ENCODE measurements at places on chromosomes 4 and X.

GRCh38 chr4:132572210-132572609 lies 576.9 kb upstream of the PCDH10 start:
- no peak for DNase-seq

DNA sequence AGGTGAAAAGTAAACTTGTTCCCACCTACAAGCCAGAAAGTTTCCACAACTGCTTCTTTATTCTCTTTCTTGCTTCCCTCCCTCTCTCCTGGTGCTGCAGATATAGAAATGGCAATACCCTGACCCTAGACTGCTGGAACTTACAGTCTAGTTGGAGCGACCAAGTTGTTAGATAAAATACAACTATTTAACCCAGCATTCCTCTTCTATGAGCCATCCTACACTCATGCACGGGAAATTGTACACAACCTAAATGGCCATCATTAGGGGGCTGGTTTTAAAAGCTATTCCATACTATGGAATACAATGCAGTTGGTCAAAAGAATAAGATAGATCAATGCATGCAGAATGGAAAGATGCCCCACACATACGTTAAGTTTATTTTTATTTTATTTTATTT lies 41.1 kb downstream of the PJA1 start:
- DNase-seq, result no peak

DNA sequence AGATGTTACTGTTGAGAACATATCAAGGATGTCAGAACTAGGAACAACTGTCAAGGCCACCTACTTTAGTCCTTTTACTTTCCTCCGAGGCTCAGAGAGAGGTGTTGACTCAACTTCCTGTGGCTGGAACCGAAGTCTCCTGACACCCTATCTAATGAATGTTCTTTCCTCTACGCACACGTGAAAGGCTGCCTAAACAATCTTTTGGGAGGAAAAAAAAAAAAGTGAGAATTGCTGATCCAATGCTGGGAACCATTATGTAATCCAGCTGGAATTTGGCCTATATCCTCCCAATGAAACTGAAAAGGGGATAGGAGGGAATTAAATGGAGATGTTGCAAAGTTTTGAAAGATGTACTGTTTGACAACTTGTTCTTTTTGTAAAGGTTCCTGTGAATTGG lies 8.3 kb upstream of the MAP7D3 start:
- no peak for DNase-seq

- no peak for DNase-seq
Measured at GRCh38 chr4:95122001-95122400, 364.2 kb downstream of the BMPR1B start.

DNA sequence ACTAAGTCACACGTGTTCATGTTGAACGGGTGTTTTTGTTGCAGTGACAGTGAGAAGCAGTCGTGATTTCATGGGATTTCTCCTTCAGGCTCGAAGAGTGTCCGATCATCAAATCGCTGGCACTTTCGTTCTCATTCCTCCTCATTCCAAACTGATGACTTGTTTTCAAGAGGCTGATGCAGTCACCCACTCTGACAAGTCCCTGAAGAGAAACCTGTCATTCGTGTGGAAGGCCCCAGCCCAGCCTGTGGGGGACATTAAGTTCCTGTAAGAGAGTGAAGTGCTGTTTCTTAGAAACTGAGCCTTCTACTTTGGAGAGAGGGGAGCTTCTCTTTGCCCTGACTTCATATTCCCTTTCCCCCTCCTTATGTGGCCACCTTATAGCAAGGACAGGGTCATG lies 8.0 kb downstream of the REELD1 start:
- DNase-seq, result no peak

- no peak for DNase-seq
Measured at GRCh38 chr4:108783665-108784463, 21.0 kb upstream of the ETNPPL start.

DNA sequence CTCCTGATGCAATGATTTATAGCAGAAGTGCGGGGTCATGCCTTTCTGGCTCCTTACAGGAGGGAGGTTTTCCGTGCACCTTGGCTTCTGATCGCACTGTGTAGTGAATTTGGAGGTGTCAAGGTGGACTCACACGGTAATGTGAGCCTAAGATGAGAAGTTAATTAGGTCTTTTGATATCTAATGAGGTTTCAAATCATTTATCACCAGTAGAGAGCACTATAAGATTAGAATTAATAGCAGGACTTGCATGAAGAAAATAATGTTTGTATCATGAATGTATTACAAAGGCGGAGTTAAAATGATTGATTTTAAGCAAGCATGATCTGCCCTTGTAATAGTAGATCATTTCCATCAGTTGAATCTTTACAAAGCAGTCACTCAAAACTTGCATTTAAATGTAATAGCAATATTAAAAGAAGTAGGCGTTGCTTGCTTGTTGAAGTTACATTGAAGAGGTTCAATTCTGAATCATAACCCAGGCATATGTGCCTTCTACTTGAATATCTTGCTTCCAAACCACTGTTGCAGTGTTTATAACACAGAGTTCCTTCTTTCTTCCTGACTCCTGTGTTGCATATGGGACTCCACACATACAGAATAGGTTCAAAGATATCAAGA lies 152.1 kb downstream of the FMR1NB start:
- DNase-seq, result no peak

- no peak for DNase-seq
Measured at GRCh38 chrX:130702867-130703707, 199.9 kb downstream of the ENOX2 start.

- DNase-seq, result no peak
Measured at GRCh38 chr4:88746206-88746605, 48.6 kb upstream of the NAP1L5 start.

- no peak for DNase-seq
Measured at GRCh38 chr4:39032218-39033085, at the start of gene TMEM156. Gene TMEM156, minus strand, starts transcription at chr4:39032409. Its CDS starts 96 bp downstream, at chr4:39032313.

GRCh38 chrX:93673056-93673868 lies at the start of gene NAP1L3:
Gene NAP1L3, minus strand, starts transcription at chrX:93673578. Its CDS starts 274 bp downstream, at chrX:93673304.
- DNase-seq, result peak; percentile 74

DNA sequence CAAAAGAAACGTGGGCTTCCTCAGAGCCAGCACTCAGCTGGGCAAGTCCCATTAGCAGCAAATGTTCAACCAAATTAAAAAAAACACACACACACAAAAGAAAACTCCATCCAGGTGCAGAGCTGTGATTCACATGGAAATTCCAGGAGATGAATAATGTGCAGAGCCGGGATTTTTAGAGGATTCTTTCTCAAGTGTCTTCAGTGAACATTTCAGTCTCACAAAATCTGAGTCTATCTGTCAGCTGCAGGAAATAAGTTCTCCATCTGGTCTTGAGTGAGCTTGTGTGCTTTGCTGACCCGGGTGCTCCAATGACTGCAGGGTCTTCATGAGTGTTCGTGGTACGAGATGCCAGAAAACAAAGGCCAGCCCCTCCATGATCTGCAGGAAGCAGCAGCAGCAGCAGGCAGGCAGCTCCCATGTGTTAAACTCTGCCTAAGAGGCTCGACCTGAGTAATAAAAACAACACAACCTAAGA lies 44.3 kb downstream of the RASGEF1B start:
- DNase-seq, result no peak

DNA sequence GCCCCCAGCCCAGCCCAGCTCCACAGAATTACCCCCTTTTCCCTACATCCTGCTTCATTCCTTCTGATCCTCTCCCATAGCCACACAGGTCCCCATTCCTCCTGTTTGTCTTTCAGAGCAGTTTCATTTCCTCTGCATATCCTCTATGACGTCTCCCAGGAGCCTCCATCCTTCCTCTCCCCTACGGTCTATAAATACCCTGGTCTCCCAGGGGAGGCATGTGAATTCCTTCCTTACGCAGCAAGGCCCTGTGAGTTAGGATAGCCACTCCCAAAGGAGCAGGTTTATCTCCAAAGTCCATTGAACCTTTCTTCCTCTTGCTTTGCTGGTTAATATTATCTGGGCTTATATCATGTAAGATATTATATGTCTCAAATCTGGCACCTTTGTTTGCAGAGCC lies 8.4 kb upstream of the APLN start:
- no peak for DNase-seq

- no peak for DNase-seq
Measured at GRCh38 chr4:23006756-23007155, 314.0 kb downstream of the GBA3 start.

GRCh38 chr4:2047781-2048581 lies 11.1 kb upstream of the NAT8L start:
- DNase-seq, result no peak

DNA sequence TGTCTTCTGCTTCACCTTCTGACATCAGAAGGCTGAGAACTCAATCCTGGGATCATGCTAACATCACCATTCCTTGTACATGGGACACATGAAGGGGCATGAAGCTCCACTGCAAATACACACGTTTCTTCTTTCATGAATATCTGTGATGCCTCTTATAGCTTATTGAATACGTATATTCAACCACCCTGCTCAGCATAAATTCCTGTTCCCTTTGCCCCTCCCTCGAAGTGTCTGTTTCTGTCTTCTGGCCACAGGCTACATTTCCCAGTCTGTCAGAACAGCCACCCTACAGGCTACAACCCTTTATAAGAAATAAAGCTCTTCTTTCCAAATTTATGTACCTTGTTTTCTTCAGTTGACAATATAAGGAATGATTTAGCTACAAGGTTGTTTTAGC lies 201.3 kb upstream of the STS start:
- no peak for DNase-seq

DNA sequence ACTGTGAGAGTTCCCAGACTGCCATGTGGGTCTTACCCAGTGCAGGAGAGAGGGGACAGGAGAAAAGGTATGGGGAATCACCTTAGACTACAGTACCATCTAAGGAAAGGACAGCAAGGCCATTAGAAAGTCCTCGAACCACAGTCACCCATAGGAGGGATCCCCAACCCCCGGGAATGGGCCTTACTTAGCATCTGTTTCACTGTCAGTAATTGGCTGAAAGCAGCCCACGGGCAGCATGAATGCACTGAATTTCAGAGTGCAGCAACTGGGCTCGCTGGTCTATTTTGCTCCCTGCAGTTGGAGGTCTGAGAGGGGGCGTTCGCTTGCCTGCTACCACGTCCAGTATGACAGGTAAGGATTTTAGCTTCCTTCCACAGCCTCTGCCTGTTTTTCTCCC lies 50.4 kb upstream of the KLHL8 start:
- DNase-seq, result no peak

DNA sequence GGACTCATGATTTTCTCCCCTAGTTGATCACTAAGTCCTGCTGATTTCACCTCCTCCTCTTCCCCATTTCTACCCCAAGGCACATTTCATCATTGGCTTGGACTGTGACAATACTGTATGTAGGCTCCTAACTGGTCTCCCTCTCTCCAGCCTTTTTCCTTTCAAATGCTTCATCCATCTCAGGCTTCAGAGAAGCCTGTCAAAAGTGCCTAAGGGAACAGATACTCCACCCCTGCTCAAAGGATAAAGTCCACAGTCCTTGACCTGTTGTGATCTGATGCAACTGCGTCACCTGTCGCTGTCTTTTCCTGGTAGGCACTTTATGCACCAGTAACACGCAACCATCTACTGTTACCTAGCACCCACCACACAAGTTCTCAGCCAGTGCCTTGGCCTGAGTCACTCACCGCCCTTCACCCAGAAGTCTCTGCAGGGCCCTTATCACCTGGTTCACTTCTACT lies 12.8 kb downstream of the SCARB2 start:
- DNase-seq, result no peak

DNA sequence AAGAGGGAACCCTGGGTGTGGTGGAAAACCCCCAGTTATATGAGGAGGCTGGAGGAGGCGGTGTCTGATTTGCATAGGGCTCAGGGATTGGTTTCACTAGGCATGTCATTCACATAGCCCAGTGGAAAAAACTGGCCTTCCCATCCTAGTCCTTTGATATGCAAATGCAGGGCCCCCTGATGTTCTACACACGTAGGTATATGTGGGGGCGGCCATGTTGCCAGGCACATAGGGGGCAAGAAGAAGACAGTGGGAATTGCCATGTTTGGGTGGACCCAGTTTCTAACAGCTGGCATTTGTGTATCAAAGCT lies 34.0 kb upstream of the ENPP6 start:
- DNase-seq, result no peak

Data from aorta (tissue), 5 donors.